ENCODE measurements at places on chromosomes 5 and 9.

- no peak for DNase-seq
Observed at GRCh38 chr5:149175346-149176105, 34.2 kb downstream of the ABLIM3 start.

GRCh38 chr9:86186696-86187095 is 72.8 kb downstream of the C9orf153 start:
- no peak for DNase-seq

DNA sequence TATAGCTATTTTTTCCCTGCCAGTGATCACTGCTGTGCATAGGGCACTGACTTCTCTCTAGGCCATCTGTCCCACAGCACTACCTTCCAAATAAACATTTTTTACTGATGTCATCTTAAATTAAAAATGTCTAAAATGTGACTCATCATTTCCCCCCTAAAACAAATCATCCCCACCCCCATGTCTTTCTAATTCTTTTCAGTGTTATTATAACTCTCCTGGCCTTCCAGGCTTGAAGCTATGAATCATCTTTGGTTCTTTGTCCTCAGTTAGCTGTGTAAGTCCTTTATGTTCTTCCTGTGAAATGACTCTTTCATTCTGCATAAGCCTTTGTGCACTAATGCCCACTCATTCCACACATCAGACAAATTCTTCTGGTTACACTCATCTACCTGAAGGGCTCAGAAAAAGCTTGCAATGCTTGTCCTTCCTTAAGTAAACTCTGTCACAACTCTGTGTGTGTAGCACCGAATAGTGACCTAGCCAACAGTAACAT is 78.1 kb downstream of the CFAP95 start:
- DNase-seq, result no peak

GRCh38 chr9:34490360-34490759 is 31.8 kb downstream of the DNAI1 start:
- DNase-seq, result no peak

DNA sequence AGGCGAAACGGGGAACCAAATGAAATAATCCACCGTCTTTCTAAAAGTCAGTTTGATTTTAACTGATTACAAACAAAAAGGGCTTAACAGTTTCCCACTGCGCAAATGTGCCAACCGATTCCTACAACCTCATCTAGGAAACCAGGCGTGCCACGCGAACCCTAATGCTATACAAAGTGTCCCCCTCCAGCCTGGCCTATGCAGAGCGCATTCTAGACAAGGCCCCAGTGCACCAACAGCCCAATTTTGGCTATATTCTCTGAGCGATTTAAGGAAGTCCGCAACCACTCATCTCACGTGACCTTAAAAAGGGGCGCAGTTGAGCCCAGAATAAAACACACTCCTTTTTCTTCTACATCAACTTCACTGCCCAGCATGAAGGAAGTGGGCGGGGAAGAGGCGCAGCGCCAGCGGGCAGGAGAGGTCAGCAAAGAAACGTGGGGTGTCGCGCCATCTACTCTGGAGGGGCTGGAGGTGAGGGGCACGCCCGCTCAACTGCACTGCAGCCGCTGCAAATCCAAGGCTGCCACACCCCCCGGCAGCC is 779 bp downstream of the FAM13B start:
- no peak for DNase-seq

Data from stimulated activated CD4-positive, alpha-beta T cell treated with anti-CD3 and anti-CD28 coated beads, TNF-alpha, amount 100 ng/mL, for 48 hours (primary cell).